ENCODE measurements at places on chromosomes 12 and 14. TPM values are rescaled to one million over a fixed set of nuclear protein-coding genes. Genes with fewer than 3 reads are reported as not detected.

Gene GRIP1
- not detected for total RNA-seq

Gene P2RX7
- total RNA-seq, result 6.5 TPM

Gene BRMS1L
- 6.1 TPM for total RNA-seq

Gene ZDHHC22
- total RNA-seq, result not detected

Gene TRMT61A
- total RNA-seq, result 13.7 TPM

Gene CISTR
- not detected for total RNA-seq

Gene DBX2
- total RNA-seq, result not detected

DNA sequence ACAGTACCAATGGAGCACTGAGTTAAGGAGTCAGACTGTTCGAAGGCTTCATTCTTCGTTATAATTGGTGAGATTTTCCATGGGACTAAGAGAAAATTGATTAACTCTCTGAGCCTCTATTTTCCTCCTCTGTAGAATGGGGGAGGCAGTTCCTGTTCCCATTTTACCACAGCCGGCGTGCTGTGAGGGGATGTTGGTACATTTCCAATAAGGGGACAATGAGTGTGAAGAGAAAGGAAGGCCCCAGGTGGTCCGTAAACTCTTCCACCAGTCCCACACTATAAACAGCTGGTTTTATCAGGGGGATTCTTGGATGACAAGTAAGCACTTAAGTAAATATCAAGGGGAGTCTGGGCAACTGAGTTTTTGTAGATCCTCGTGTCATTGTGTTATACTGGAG is 109.9 kb downstream of the DAD1 start:
- H3K27ac ChIP-seq, result peak overlapping the region; percentile 17
- no peak for DNase-seq
- peaks cover 33% of the 10 kb centered on the region for H3K36me3 ChIP-seq
- H3K4me3 ChIP-seq, result peak overlapping the region; percentile 79
- H3K4me1 ChIP-seq, result no peaks in the 10 kb centered on the region
- H3K27me3 ChIP-seq, result no peaks in the 10 kb centered on the region

GRCh38 chr14:30958555-30959407 is 66.7 kb upstream of the AP4S1 start:
- no peak for DNase-seq
- peaks cover 28% of the 10 kb centered on the region for H3K36me3 ChIP-seq
- H3K4me3 ChIP-seq, result no peak overlapping the region

GRCh38 chr12:108910336-108910735 is 30.4 kb downstream of the DAO start:
- no peaks in the 10 kb centered on the region for H3K4me1 ChIP-seq
- H3K27ac ChIP-seq, result no peak overlapping the region
- DNase-seq, result no peak
- H3K27me3 ChIP-seq, result peaks cover 12% of the 10 kb centered on the region
- no peaks in the 10 kb centered on the region for H3K36me3 ChIP-seq

DNA sequence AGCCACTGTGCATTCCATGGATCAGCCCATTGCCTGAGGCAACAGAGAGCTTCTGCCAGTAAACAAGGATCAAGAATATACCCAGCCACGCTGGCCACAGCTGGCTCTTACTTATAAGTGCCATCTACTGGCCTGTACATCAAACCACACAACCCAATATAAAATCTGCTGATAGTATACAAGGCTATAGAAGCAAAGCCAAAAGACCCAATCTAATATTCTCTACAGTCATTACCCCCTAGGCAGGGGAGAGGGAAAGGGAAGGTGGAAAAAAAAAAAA is 4.4 kb upstream of the FAM186B start:
- DNase-seq, result no peak
- H3K27ac ChIP-seq, result no peak overlapping the region
- H3K27me3 ChIP-seq, result peaks cover 6% of the 10 kb centered on the region
- H3K4me3 ChIP-seq, result no peak overlapping the region
- peaks cover 1% of the 10 kb centered on the region for H3K4me1 ChIP-seq

DNA sequence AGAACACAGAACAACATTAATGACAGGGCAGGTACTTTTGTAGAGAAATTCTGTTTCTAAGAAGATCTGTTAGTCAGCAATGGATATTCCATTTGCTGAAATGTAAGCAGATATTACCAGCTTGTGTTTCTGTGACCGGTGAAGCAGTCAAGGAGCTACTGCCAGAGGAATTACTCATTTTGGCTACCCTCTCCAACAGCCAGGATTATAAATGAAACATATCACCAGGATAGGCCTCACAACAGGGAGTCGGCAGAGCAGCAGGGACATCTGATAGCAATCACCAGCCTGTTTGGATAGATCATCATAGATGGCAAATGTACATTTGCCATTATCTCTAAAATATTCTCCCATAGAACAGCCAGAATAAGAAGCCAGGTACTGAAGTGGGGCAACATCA is 440.7 kb downstream of the KCNH5 start:
- H3K27ac ChIP-seq, result no peak overlapping the region
- H3K4me1 ChIP-seq, result no peaks in the 10 kb centered on the region
- no peak overlapping the region for H3K4me3 ChIP-seq
- H3K36me3 ChIP-seq, result no peaks in the 10 kb centered on the region

DNA sequence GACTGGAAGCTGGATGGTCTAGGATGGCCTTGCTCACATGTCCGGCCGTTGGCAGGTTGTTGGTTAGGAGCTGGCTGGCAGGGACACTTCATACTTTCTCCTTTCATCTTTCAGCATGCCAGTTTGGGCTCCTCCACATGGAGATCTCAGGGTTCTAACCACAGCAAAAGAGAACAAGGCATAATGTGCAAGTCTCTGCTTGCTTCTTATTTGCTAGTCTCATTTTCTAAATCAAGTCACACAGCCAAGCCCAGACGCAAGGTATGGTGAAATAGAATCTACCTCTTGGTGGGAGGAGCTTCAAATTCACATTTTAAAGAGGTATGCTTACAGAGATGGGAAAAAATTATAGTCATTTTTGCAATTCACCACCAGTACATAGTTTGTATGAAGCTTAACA is 69.1 kb upstream of the NAP1L1 start:
- DNase-seq, result no peak
- no peaks in the 10 kb centered on the region for H3K36me3 ChIP-seq
- H3K27ac ChIP-seq, result no peak overlapping the region
- H3K4me3 ChIP-seq, result no peak overlapping the region

- no peak overlapping the region for H3K27ac ChIP-seq
- no peaks in the 10 kb centered on the region for H3K36me3 ChIP-seq
Measured at GRCh38 chr12:79563021-79563740, 127.6 kb downstream of the PAWR start.

DNA sequence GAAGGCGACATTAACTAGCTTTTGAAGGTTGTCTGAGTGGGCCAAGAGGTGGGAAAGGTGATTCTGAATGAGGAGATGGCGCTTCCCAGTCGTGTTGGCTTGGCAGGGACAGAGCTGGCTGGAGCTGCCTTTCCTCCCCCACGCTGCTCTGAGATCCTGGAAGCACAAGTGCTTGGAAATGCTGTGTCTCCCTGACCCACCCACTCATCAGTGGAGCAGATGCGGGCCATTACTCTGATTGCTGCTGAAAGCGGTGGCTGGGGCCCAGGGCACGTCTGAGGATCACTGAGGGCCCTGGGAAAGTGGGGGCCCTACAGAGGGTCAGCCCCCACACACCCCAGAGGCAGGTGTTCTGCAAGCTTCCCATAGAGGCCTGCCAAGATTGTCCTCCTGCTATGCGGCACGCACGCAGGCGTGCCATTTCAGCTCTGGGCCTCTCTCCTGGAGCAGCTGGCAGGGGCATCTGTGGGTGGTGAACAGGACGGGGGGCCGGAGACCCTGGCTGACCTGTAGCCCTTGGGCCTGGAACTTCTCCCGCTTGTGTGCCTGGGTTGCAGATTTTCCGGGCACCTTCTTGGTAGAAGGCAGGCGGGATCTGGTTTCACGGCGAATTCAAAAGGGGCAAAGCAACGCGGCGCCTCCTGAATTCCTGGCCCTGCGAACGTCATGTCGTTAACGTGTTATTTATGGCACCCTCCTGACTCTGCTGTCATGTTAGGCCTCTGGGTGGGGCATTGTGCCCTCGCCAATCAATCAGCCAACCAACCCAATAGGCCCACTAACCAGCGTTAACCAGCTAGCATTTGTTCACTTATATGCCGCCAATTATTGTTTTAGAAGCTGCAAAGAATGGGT is 133.8 kb upstream of the TBX3 start:
- no peak for DNase-seq
- H3K4me1 ChIP-seq, result no peaks in the 10 kb centered on the region
- H3K36me3 ChIP-seq, result no peaks in the 10 kb centered on the region
- H3K4me3 ChIP-seq, result no peak overlapping the region

DNA sequence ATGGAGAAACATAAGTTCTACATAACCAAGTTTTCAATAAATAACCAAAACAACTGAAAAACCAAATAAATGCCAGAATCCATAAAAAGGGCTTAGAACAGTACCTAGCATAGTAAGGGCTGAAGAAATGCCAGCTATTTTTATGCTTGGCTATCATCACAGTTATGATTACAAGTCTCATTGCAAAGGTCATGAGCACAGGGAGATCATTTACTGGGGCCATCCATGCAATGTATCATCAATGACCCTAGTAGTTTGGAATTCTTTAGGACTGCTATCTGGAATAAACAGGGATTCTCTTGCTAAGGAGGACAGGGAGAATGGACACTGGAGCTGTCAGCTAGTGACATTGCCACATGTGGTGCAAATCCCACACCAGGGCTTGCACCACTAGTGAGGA is 92.5 kb upstream of the NAP1L1 start:
- peaks cover 37% of the 10 kb centered on the region for H3K27me3 ChIP-seq
- H3K4me1 ChIP-seq, result peaks cover 3% of the 10 kb centered on the region
- no peak for DNase-seq
- H3K4me3 ChIP-seq, result no peak overlapping the region
- H3K36me3 ChIP-seq, result no peaks in the 10 kb centered on the region

DNA sequence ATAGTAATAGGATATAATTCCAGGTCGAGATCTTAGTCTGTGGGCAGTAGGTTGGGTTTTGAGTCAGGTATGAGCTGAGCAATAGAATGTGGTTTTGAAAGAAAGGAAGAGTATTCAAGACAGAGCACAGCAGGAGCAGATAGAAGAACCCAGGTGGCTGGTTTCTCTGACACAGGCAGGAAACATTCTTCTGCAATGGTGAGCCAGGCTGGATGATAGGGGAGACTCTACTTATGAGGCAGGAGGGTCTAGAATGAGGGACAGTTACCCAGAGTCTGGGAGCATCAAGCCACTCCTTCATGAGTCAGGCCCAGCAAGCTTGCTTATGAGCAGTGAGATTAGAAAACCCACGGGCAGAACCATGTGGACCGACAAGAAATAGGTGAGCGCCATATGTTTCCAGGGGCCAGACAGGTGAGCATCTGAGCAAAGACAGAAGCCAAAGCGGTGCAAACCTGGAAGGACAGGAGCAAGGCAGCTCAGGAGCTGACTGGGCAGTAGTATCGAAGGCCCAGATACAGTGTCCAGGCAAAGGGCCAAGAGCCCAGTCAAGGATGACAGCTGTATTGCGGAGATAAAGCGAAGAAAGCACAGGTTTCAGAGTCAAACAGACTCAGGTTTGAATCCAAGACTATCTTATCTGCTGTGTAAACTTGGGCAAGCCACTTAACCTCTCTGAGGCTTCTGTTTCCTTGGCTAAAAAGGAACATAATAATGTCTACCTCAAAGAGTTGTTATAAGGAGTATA is 22.5 kb upstream of the PCNX1 start:
- peak overlapping the region; percentile 96 for H3K27ac ChIP-seq
- H3K36me3 ChIP-seq, result no peaks in the 10 kb centered on the region
- no peaks in the 10 kb centered on the region for H3K27me3 ChIP-seq
- peaks cover 81% of the 10 kb centered on the region for H3K4me1 ChIP-seq
- H3K4me3 ChIP-seq, result peak overlapping the region; percentile 7

DNA sequence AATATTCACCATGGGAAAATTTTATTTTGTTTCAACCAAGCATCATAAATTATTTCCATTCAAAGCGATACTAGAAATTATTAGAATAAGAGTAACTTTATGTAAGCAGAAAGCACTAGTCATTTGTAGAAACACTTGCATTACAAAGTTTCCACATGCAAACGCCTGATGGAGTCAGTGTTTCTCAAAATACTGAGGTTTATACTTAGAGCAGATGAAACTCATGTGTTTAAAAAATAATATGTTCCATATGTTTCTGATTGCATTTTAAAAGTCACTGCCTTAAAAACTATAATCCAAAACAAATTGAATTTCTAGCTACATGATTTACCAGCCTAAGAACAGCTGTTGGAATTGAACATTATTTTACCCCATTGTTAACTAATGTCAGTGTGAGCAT is 1246.4 kb downstream of the SLC16A7 start:
- H3K27ac ChIP-seq, result no peak overlapping the region
- no peak overlapping the region for H3K4me3 ChIP-seq
- no peaks in the 10 kb centered on the region for H3K27me3 ChIP-seq
- H3K4me1 ChIP-seq, result no peaks in the 10 kb centered on the region
- no peaks in the 10 kb centered on the region for H3K36me3 ChIP-seq
- DNase-seq, result no peak

DNA sequence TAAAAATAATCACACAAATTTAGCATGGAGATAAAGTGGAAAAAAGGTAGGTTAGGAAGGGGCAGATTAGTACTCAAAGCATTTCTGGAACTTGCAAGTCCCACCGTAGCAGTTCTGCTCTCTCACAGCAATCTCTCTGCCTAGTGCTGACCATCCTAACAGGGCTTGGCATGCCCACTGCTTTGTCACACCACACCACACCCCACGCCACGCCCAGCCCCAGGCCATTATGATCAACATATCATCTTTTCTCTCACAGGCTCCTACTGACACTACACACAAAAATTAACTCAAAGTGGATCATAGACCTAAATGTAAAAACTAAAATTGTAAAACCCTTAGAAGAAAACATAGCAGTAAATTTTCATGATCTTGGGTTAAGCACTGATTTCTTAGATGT is 273.7 kb downstream of the DAD1 start:
- H3K36me3 ChIP-seq, result no peaks in the 10 kb centered on the region
- no peak for DNase-seq
- no peak overlapping the region for H3K4me3 ChIP-seq
- H3K27ac ChIP-seq, result peak overlapping the region; percentile 49
- no peaks in the 10 kb centered on the region for H3K27me3 ChIP-seq
- no peaks in the 10 kb centered on the region for H3K4me1 ChIP-seq

- peaks cover 29% of the 10 kb centered on the region for H3K36me3 ChIP-seq
- H3K4me3 ChIP-seq, result no peak overlapping the region
- DNase-seq, result no peak
- peak overlapping the region; percentile 41 for H3K27ac ChIP-seq
- H3K4me1 ChIP-seq, result peaks cover 16% of the 10 kb centered on the region
- no peaks in the 10 kb centered on the region for H3K27me3 ChIP-seq
Measured at GRCh38 chr14:34965912-34966311, 16.9 kb upstream of the SRP54 start.

- DNase-seq, result no peak
- no peaks in the 10 kb centered on the region for H3K27me3 ChIP-seq
- H3K4me3 ChIP-seq, result no peak overlapping the region
- no peaks in the 10 kb centered on the region for H3K4me1 ChIP-seq
- H3K27ac ChIP-seq, result no peak overlapping the region
Measured at GRCh38 chr14:33375786-33376185, 437.1 kb downstream of the NPAS3 start.

GRCh38 chr12:28456934-28457710 is 266.9 kb downstream of the CCDC91 start:
- no peak overlapping the region for H3K4me3 ChIP-seq
- no peaks in the 10 kb centered on the region for H3K4me1 ChIP-seq
- no peaks in the 10 kb centered on the region for H3K27me3 ChIP-seq
- H3K27ac ChIP-seq, result no peak overlapping the region
- DNase-seq, result no peak
- no peaks in the 10 kb centered on the region for H3K36me3 ChIP-seq

Data from activated T-helper 2 cell treated with anti-CD3 and anti-CD28 coated beads, Interferon-gamma antibody, Interleukin-2, Interleukin-4, amounts not matched to agents 10 μg/mL and 5 μg/mL and 100 μg/mL, durations not matched to agents 14 hours and 24 hours and 36 hours (primary cell).